ENCODE measurements at places on chromosomes 12 and 14.

DNA sequence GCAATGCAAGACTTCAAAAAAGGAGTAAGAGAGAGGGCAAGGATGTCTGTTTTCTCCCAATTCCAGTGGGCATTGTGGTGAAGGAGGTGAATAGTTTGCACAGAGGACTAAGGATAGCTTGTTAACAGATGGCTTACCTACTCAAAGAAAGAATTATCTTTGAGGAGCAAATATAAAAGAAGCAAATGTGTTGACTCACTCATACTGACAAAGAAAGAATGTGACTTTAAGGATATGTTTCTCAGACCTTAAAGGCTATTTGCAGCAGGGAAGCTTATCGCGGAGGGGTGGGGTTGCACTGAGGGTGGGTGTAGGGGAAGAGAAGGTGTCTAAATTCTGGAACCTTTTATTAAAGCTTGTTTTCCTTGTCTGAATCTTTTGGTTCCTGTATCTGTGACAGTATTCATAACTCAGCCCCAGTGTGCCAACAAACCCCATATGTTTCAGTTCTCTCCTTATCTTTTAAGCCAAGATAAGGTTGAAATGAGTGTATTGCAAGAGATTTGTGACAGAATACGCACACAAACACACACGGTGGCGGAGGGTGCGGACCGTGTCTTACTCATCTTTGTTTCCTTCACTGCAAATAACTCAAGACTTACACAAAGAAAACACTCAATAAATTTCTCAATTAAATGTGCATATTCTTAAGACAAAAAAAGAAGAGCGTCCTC, 146.4 kb upstream of the ARID2 start:
- DNase-seq = no peak
- H3K27me3 ChIP-seq = no peaks in the 10 kb centered on the region
- H3K36me3 ChIP-seq = no peaks in the 10 kb centered on the region
- no peaks in the 10 kb centered on the region for H3K4me1 ChIP-seq
- no peak overlapping the region for H3K4me3 ChIP-seq

GRCh38 chr12:30795410-30796312, 40.9 kb upstream of the CAPRIN2 start:
- H3K27me3 ChIP-seq = peaks cover 7% of the 10 kb centered on the region
- no peak overlapping the region for H3K4me3 ChIP-seq
- no peaks in the 10 kb centered on the region for H3K36me3 ChIP-seq
- H3K4me1 ChIP-seq = peaks cover 18% of the 10 kb centered on the region
- DNase-seq = no peak

- H3K27me3 ChIP-seq = peaks cover 28% of the 10 kb centered on the region
- peaks cover 8% of the 10 kb centered on the region for H3K4me1 ChIP-seq
- no peaks in the 10 kb centered on the region for H3K36me3 ChIP-seq
- no peak for DNase-seq
These were observed at the start of gene WSCD2 for GRCh38 chr12:108129017-108129812. Gene WSCD2 (plus strand): TSS chr12:108129288. CDS start chr12:108195833, 66,545 bp downstream.

- no peak overlapping the region for H3K4me3 ChIP-seq
- no peak for DNase-seq
- H3K27me3 ChIP-seq = no peaks in the 10 kb centered on the region
- H3K4me1 ChIP-seq = no peaks in the 10 kb centered on the region
- H3K36me3 ChIP-seq = no peaks in the 10 kb centered on the region
- no peak overlapping the region for H3K27ac ChIP-seq
These were observed 877.6 kb upstream of the SEL1L start for GRCh38 chr14:82411298-82411697.

DNA sequence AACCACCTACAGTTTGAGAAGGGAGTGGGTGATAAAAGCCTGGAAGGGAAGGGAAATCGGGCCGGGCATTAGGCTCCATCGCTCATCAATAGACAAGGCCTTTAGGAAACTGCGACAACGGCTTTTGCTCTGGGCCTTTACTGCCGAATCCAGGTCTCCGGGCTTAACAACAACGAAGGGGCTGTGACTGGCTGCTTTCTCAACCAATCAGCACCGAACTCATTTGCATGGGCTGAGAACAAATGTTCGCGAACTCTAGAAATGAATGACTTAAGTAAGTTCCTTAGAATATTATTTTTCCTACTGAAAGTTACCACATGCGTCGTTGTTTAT, 261 bp upstream of the RNU7-1 start:
- no peaks in the 10 kb centered on the region for H3K36me3 ChIP-seq
- H3K27me3 ChIP-seq = no peaks in the 10 kb centered on the region
- H3K4me3 ChIP-seq = peak overlapping the region; percentile 79
- peaks cover 62% of the 10 kb centered on the region for H3K4me1 ChIP-seq
- peak; percentile 90 for DNase-seq
- peak overlapping the region; percentile 98 for H3K27ac ChIP-seq
